ENCODE measurements at places on chromosomes 7 and 10.

DNA sequence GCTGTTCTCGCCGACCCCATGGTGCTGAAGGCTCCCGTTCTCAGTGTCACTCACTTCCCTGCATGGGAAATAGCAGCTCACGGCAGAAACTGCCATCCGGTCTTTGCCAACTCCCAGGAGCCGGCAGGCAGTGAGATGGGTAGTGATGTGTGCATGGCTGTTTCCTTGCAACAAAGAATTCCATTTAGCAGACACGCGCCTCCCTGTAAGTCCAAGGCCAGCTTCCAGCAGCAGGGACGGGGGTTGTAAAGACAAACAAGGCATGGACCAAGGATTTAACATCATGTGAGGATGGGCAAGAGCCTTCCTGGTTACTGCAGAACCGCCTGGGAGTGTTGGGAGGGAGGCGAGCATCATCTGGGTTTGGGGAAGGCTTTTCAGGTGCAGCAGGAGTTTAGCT is 273.1 kb downstream of the GLRX3 start:
- DNase-seq: no peak

- DNase-seq: no peak
Measured at GRCh38 chr7:126210707-126211106, 1042.0 kb downstream of the GRM8 start.

- no peak for DNase-seq
Measured at GRCh38 chr10:79940431-79940830, 8.5 kb downstream of the SFTPD start.

DNA sequence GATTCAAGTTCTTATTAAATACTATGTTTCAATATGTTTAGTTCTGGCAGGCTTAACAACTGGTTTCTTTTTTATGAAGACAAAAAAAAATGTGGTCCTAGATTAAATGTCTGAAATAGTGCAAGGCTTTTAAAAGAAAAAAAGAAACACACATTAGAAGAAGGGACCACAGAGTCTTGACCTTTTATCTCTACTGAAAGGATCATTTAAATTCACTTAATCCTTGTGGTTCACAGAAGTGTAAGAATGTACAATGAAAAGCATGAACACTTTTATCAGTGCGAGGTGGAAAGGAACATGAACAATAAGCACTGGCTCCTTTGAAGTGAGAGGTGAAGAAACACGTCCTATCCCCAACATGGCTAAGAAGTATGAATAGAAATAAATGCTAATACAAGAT is 765.1 kb downstream of the MAGI2 start:
- DNase-seq: no peak

DNA sequence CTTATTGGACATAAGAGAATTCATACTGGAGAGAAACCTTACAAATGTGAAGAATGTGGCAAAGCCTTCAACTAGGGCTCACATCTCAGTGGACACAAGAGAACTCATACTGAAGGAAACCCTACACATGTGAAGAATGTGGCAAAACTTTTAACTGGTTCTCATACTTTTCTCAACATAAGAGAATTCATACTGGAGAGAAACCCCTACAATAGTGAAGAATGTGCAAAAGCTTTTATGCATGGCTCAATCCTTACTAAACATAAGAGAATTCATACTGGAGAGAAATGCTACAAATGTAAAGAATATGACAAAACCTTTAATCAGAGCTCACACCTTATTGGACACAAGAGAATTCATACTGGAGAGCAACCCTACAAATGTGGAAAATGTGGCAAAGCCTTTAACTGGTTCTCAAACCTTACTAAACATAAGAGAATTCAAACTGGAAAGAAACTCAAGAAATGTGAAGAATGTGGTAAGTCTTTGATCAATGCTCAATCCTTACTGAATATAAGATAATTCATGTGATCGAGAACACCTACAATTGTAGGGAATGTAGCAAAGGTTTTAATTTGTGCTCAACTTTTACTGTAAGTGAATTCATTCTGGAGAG is 121.8 kb upstream of the ZNF722 start:
- DNase-seq: no peak

DNA sequence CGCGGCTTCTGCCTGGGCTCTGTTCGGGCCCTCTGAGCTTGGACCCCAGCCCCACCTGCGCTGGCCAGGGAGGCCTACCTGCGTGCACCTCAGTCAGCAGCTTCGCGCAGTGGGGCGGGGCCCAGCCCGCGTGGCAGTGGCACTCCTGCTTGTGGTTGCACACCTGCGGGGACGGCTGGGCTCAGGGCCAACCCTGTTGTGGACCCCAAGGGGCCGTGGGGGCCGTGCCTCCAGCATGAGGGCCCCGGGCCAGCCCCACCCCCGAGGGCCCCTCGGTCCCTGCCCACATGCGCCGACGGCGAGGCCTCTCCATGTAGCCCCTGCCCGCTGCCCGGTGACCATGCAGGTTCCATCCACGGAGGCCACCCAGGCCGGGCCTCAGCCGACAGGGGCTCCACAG is 7.3 kb downstream of the ADAM8 start:
- DNase-seq: no peak

GRCh38 chr7:1985042-1985441 is 247.7 kb downstream of the MAD1L1 start:
- DNase-seq: no peak

- DNase-seq: no peak
Measured at GRCh38 chr10:67297637-67298181, 371.9 kb downstream of the LRRTM3 start.

GRCh38 chr10:43064331-43065075 is 12.4 kb upstream of the RET start:
- DNase-seq: no peak

DNA sequence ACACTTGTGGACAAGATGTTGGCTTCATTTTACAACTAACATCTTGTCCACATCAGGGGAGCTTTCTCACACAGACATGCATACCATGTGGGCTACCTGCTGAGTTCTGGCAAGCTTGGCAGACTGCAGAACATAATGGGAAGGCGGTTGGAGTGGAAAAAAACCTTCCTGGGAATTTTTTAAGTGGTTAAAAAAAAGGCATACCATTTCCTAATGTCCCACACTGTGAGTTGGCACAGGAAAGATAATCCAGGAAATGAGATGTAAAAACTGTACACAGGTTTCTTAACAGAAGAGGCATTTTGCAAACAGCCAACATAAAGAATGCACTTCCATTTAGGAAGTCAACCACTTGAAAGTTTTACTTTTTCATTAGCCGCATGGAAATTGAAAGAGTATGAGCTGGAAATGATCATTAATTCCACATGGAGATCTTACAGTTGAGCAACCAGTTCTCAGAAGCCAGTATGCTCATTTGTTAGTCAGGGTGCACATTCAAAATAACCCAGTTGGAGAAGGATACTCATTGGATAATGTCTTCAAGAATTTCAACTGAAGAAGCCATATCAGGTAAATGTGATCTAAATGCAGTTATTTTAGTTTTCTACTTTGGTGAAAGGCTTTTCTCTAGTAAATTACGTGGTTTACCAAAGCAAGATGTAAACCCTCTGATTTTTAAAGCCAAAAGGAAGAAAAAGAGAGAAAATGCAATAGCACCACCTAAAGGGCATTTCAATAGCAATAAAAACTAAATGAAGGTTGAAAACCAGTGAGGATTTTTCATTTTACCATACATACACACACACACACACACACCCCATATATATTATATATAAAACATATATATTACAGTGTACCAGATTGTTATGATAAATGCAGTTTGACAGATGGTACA is 194.0 kb downstream of the TAX1BP1 start:
- DNase-seq: no peak

GRCh38 chr7:26278770-26279169 is 12.9 kb upstream of the SNX10 start:
- no peak for DNase-seq

DNA sequence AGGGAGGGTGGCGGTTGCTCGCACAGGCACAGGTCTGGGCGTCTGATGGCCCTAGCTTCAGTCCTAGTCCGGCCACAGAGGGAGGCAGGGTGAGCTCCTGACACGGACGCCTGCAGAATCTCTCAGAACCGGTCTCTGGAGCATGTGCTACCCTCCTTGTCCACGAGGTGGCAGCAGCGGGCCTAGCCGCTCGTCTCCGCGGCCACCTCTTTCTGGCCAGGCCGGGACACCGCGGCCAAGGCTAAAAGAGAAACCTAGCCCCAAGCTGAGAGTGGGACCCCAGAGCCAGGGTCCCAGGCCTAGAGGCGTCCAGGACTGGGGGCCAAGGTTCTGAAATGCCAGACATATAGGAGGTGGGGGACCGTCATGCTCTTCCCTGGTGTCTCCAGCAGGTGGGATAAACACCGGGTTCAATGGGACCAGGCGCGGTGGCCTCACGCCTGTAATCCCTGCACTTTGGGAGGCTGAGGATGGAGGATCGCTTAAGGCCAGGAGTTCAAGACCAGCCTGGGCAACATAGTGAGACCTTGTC is 3.2 kb upstream of the LAT2 start:
- DNase-seq: peak; percentile 82

- DNase-seq: no peak
Measured at GRCh38 chr10:106175760-106176377, 988.6 kb downstream of the SORCS1 start.

DNA sequence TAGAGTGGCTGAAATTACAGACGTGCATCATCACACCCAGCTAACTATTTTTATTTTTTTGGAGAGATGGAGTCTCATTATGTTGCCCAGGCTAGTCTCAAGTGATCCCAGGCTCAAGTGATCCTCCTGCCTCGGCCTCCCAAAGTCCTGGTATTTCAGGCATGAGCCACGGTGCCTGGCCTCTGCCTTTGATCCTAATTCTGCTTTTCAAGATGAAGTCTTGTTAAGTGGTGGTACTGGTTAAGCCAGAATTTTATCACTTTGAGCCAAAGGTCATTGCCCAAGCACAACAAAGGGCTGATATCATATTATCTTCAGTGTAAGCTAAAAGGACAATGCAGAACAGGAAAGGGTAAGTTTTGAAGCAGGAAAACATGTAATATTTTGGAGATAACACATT is 64.2 kb downstream of the MYOF start:
- no peak for DNase-seq

- no peak for DNase-seq
Measured at GRCh38 chr10:114220281-114220680, 18.8 kb upstream of the VWA2 start.

DNA sequence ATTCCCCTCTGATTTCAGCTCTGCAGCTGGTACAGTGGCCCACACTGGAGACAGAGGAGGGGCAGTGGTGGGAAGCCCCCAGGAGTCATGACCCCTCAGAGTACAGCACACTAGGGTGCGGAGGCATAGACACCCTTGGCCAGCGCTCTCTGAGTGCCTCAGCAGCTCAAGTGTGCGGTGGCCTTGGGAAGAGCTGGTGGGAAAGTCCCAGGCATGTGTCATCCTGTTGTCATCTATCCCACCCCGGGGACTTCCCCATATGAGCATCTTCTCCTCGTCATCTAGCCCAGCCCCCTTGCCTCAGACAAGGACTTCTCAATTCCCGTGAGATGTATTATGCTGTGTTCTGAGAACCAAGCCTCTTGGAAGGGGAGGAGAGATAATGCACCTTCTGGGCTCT is 15.6 kb upstream of the PPIF start:
- peak; percentile 52 for DNase-seq

Data from T-helper 9 cell (primary cell).